ENCODE measurements at places on chromosomes 11 and 22.

- DNase-seq: no peak
Observed at GRCh38 chr22:44277386-44278135, 35.2 kb downstream of the SHISAL1 start.

DNA sequence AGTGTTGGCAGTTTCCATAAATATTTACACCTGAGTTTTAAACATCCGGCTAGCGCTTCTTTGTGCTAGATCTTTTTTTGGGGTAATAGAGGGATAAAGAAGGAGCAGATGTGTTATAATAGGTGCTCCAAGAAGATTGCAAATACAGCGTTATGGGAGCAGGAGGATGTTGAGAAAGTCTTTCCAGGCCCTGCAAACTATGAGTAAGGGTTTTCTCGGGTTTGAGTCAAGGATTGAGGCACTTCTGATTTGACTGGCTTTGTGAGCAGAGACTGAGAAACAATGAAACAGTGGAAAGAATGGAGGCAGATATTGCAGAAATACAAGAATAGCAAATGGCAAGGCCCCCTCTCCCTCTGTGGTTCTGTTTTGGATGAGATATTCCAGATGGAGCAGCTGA, 155.0 kb upstream of the TIMP3 start:
- DNase-seq: no peak

DNA sequence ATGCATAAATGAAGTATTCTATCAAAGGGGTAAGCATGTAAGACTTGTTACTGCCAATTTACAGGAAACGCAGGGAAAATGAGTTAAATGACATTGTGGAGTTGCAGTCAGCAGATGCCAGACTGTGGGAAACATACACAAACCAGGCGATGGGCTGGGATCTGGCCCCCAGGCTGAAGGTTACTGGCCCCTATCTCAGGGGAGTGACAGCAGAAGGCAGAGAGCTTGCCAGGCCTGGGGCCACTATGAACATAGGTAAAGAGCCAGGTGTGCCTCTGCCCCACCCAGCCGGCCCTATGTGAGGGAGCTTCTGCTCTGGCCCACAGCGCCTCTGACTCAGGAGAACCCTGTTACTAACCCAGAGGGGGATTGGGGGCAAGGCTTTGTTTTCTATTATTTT, 26.1 kb upstream of the SLC25A1 start:
- DNase-seq: peak; percentile 17

GRCh38 chr11:3232956-3233355, 739 bp upstream of the MRGPRE start:
- DNase-seq: peak; percentile 8

DNA sequence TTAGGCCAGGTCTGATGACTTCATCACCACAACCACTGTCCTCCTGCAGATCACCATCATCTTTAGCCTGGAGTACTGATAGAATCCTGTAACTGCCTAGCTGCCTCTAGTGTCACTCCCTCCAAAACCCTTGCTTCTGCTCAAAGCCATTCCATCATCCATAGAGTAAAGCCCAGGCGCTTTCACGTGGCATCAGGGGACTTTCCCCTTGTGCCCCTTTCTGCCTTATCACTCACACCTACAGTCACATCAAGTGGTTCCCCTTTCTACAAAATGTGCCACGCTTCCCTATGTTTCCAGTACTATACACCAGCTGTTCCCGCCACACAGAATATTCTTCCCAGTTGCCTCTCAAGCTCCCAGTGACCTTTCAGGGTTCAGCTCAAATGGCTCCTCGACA, 75.9 kb downstream of the MN1 start:
- DNase-seq: no peak

All from ovary (tissue), 10 donors.